Activated CD4-positive, alpha-beta T cell treated with anti-CD3 and anti-CD28 coated beads, Interleukin-2, amount 50 U/mL, for 4 hours (primary cell): ENCODE measurements at places on chromosomes 13 and 19.

DNA sequence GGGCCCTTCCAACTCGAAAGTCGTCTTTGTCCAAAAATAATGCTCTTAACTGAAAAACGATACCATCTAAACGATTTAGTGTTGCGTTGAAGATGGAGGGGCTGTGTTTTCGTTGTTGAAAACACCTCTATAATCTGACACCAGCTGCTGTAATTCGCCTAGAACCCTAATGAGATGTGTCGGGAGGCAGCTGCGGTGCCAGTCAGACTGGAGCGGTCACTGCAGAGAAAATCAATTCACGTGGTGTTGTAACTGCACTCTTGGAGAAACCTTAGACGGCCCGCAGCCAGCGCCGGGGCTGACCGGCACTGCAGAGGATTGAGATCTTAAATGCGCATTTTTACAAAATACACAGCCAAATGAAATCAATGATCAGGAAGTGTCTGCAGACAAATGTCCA is 339.1 kb downstream of the ZNF536 start:
- DNase-seq: no peak

GRCh38 chr13:26095846-26096610 is 44.2 kb upstream of the SHISA2 start:
- DNase-seq: no peak

GRCh38 chr13:66520511-66521355 is 709.4 kb downstream of the PCDH9 start:
- no peak for DNase-seq

DNA sequence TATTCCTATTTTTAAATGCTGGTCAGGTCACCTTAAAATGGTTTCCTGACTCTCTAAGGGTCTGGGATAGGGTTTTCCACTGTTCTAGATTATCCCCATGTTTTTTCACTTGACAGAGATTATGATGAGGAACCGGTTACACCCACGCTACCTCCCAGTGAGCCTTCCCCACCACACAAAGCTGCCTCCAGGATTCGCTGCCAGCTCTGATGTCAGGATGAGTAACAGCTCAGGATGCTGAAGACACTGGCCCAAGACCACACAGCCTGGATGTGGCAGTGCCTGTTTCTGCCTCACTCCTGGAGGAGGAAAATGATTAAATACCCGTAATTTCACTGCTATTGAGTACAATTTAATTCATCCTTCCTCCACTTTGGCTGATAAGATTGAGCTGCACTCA is 22.9 kb downstream of the ZNF114 start:
- no peak for DNase-seq

- DNase-seq: no peak
These were observed 9.3 kb upstream of the FRY start for GRCh38 chr13:32022311-32022710.

- no peak for DNase-seq
These were observed 13.8 kb downstream of the FGF21 start for GRCh38 chr19:48768994-48769713.

DNA sequence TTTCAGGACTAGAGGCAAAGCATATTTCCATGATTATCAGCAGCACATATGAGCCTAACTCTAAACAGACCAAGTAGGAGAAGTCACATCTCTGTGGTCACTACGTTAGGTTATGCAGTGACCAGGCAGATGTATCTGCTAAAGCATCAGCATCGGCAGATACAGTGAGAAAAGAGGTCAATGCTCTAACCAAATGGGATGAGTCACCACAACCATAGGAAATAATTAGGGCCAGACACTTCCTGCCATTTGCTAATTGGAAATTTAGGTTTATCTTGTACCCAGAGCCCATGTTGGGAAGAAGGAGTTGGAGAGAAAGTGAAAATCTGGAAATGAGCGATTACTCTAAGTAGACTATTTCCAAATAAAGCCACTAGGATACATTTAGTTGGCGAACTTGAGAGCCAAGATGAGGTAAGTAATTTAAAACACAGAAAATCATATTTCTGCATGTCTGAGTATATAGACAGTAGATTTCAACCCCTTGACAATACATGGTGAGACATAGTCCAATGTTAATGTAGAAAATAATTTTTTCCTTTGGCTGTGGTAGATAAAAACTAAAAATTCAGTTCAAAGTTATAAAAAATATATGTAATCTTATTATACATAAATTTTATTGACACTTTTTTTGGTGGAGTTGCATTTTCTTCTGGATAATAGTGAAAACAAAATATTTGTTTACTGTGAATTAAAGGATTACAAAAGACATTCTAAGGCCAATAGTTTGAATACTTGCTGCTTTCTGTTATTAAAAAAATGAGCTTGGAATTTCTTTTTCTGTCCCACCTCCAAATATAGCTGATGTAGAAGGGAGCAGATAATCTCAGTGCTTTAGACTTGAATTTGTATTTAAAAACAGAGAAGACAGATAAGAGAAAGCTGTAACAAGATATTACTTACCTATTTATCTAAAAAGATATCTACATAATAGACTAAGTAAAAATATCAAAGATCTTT is 104.4 kb upstream of the CSNK1A1L start:
- no peak for DNase-seq

DNA sequence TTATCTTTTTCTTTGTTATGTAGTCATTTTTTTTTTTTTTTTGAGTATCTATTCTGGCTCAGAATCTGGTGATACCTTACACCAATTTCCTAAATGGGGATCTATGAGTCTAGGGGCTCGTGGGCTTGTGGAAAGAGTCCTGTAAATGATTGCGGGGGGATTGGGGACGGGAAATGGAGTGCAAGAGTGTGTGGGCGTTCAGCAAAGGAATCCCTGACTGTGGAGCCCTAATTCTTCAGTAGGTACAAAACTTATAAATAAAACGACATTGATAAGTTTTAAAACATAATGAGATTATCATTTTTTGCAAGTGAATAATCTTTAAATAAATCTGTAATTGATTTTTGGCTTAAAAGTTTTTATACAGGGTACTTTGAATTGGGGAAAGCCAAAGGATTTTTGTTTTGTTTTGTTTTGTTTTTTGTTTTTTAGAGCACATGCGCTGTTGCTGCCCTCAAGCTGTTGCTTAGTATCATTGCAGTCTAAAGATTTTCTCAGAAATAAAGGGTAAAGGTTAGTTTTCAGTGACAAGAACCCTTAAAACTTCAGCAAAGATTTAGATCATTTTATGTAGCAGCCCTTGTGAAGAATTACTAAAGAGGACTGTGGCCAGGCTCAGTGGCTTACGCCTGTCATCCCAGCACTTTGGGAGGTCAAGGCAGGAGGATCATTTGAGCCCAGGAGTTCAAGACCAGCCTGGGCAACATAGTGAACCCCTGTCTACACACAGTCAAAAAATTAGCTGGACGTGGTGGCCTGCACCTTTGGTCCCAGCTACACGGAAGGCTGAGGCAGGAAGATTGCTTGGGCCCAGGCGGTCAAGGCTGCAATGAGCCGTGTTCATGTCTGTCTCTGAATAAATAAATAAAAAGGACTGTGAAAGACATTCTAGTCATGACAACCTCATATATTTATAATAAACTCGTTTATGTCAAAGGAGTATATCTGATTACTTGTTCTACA is 1.7 kb downstream of the ERCC5 start:
- no peak for DNase-seq

- DNase-seq: no peak
These were observed 86.7 kb downstream of the COL4A2 start for GRCh38 chr13:110393761-110394160.

- no peak for DNase-seq
These were observed 227.4 kb downstream of the TEX29 start for GRCh38 chr13:111547726-111548273.

DNA sequence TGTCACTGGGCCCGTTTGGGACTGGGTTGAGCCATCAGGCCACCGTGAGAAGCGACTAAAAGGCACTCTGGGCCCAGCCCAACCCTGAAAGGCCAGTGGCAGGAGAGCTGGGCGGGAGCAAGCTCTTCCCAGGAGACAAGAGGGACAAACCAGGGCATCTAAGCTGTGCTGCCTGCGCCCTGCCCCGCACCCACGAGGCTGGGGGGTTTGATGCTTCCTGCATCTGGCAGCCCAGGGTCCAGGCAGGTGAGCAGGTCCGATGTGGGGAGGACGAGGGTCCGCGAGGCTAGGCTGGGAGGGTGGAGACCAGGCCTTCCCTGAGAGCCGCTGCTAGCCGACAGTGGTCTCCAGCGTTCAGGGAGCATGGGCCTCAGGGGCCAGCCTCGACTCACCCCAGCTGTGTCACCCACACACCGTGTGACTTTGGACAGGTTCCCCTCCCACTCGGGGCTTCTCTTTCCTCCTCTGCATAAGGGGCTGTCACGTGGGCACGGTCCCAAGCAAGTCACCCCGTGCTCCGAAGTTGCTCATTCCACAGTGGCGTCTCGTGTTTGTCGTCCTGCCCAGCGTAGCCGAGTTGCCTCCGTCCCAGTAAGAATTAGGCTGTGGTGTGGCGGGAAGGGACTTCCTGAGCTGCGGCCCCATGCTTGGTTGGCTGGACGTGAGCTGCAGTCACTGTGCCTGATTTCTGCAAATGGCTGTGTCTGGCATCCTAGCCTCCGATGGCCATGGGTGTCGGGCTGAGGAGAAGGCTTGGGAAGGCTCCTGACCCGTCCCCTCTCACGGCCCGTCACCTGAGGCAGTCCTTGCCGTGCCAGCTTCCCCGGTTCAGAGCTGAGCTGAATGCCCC is 15.8 kb downstream of the PLIN4 start:
- no peak for DNase-seq

- no peak for DNase-seq
These were observed 231.4 kb downstream of the OXGR1 start for GRCh38 chr13:96762876-96763275.

GRCh38 chr13:96248103-96248502 is 158.2 kb downstream of the HS6ST3 start:
- DNase-seq: no peak

DNA sequence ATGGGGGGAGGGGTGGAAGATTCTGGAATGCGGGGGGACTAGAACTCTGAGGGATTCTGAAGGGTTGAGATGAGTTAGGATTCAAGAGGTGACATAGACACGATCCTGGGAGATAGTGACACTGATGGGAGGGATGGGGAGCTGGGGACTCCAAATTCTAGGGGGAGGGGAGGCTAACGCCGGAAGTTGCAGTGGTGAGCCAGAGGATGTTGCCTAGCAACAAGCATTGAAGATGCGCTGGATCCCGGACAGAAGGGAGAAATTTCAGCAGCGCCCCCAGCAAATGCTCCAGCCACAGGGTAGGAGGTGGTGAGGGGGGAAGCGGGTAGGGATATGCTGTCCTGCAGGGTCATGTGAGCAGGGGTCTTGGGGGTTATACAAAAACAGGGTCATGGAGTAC is 6.9 kb upstream of the LTBP4 start:
- DNase-seq: no peak

GRCh38 chr19:1315470-1316166 is 29.9 kb downstream of the EFNA2 start:
- DNase-seq: no peak

DNA sequence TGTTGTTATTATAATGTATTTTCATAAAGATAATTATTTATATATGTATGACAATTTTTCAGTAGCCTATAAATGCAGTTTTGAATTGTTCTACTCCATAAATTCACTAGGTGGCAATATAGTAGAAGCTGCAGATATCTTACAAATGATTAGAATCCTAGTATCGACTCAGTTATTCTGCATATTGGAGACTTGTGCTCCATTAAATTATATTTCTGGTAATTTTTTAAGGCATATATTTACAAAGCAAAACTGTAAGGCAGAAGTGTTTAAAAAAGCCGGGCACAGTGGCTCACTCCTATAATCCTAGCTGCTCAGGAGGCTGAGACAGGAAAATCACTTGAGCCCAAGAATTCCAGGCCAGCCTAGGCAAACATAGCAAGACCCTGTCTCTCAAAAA is 58.7 kb downstream of the DPY19L3 start:
- DNase-seq: no peak

GRCh38 chr19:29785955-29786589 is 25.7 kb upstream of the CCNE1 start:
- DNase-seq: no peak

- no peak for DNase-seq
These were observed 7.6 kb upstream of the HIPK4 start for GRCh38 chr19:40397568-40397906.
